Upper lobe of right lung (tissue), 1 donor: ENCODE measurements at places on chromosomes 7 and 10. TPM values are rescaled to one million over a fixed set of nuclear protein-coding genes. Genes with fewer than 3 reads are reported as not detected.
A peak's percentile ranks its signal among the peaks of the same experiment; 100 is the strongest.

CDHR1 gene
- 0.35 TPM for total RNA-seq

METTL27 gene
- 2.3 TPM for total RNA-seq

CALHM3 gene
- not detected for total RNA-seq

MPP7 gene
- 36.8 TPM for total RNA-seq

SFTPA1 gene
- 11,191 TPM for total RNA-seq

GPAM gene
- 34.0 TPM for total RNA-seq

LIPF gene
- total RNA-seq: not detected

CYP17A1 gene
- 1.9 TPM for total RNA-seq

NUP205 gene
- 34.3 TPM for total RNA-seq

TMEM213 gene
- total RNA-seq: 9.6 TPM

MRPS17 gene
- total RNA-seq: 12.6 TPM

HOXA10 gene
- total RNA-seq: 0.38 TPM

DNA sequence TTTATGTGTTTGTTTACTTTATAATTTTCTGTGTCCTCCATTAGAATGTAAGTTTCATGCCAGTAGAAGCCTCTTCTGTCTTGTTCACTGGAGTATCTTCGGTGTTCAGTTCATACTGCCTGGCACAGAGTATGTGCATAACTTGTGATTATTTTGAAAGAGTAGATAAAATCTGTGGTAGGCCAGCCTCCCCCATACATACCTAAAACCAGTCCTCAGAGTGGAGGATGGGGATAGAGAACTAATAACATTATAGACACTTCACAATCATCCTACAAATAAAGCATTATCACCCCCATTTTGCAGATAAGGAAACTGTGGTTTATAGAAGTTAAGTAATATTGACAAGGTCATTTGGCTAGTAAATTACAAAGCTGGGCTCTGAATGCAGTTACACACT lies 28.0 kb downstream of the VIM start:
- no peak overlapping the region for H3K4me3 ChIP-seq
- no peaks in the 10 kb centered on the region for H3K27me3 ChIP-seq
- H3K27ac ChIP-seq: no peak overlapping the region

GRCh38 chr7:49580761-49581160 lies 192.7 kb upstream of the VWC2 start:
- H3K27ac ChIP-seq: no peak overlapping the region
- no peaks in the 10 kb centered on the region for H3K36me3 ChIP-seq
- no peaks in the 10 kb centered on the region for H3K4me1 ChIP-seq
- no peak overlapping the region for H3K4me3 ChIP-seq
- no peak for DNase-seq
- H3K27me3 ChIP-seq: no peaks in the 10 kb centered on the region

GRCh38 chr10:4343091-4343490 lies 482.9 kb upstream of the AKR1E2 start:
- H3K27ac ChIP-seq: no peak overlapping the region
- H3K4me1 ChIP-seq: peaks cover 15% of the 10 kb centered on the region
- no peaks in the 10 kb centered on the region for H3K36me3 ChIP-seq
- no peak for DNase-seq

- no peaks in the 10 kb centered on the region for H3K36me3 ChIP-seq
- H3K27ac ChIP-seq: no peak overlapping the region
- no peak for DNase-seq
- no peak overlapping the region for H3K4me3 ChIP-seq
- H3K4me1 ChIP-seq: no peaks in the 10 kb centered on the region
These were observed 141.9 kb downstream of the PRKG1 start for GRCh38 chr10:51215951-51216834.

- H3K27ac ChIP-seq: no peak overlapping the region
- no peak overlapping the region for H3K4me3 ChIP-seq
- no peak for DNase-seq
- H3K36me3 ChIP-seq: peaks cover 16% of the 10 kb centered on the region
- no peaks in the 10 kb centered on the region for H3K27me3 ChIP-seq
- H3K4me1 ChIP-seq: peaks cover 21% of the 10 kb centered on the region
These were observed 49.8 kb downstream of the PODXL start for GRCh38 chr7:131506597-131506996.

GRCh38 chr7:155526225-155526624 lies 20.1 kb downstream of the CNPY1 start:
- H3K4me1 ChIP-seq: no peaks in the 10 kb centered on the region
- peaks cover 35% of the 10 kb centered on the region for H3K27me3 ChIP-seq
- H3K27ac ChIP-seq: no peak overlapping the region
- H3K36me3 ChIP-seq: no peaks in the 10 kb centered on the region

DNA sequence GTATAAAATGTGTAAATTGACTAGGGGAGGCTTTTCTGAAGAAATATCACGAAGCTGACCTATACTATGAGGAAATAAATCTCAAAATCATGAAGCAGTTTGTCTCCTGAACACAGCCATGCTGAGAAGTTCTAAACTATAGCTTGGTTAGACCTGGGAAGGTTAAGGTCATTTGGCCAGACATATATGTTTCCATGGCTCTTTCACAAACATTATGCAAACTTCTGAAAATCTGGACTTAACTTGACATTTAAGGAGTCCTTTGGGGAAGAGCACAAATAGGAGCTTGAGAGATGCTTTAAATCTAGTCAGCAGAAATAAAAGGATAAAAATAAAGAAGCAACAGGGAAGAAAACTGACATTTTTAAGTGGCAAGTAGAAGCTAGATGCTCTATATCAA lies 115.9 kb upstream of the MEOX2 start:
- no peak for DNase-seq
- H3K27ac ChIP-seq: no peak overlapping the region
- no peak overlapping the region for H3K4me3 ChIP-seq

DNA sequence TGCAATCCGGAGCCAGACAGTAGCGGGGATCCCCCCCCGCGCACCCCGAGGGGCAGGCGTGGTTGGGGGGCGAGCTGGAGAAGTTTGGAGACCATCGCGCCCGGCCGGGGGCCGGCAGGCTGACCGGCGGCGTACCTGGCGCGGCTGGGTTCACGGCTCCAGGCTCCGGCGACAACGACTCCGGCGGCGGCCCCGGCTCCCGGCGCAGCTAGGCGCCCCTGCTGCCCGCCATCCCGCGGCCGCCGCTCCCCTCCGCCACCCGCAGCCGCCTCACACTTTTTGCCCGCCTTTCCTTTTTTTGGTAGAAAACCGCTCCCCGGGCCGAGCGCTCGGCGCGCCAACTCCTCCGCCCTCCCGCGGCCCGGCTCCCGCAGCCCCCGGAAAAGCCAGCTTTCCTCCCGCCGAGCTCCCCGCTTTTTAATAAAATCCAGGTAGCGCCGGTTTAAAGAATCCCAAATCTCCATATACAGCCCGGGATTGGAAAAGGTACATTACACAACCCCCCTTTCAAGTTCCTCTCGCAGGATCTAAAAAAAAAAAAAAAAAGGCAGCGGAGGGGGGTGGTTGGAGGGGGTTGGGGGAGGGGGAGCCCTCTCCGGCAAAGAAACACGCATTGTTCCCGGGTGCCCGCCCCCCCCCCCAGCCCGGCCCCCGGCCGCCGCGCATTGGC lies at the start of gene TNRC18:
TSS of gene TNRC18 (minus strand) at position 529 of the 670 bp plus-strand sequence. CDS start 2,588 bp downstream, outside the sequence.
- peak within 1 kb of the TSS; percentile 98 for H3K27ac ChIP-seq
- no peaks in the 10 kb centered on the region for H3K36me3 ChIP-seq
- H3K4me1 ChIP-seq: peaks cover 17% of the 10 kb centered on the region
- H3K27me3 ChIP-seq: no peaks in the 10 kb centered on the region

GRCh38 chr7:79502151-79502550 lies 48.7 kb upstream of the MAGI2 start:
- H3K4me1 ChIP-seq: no peaks in the 10 kb centered on the region
- no peak overlapping the region for H3K4me3 ChIP-seq

- no peaks in the 10 kb centered on the region for H3K36me3 ChIP-seq
- DNase-seq: no peak
- no peak overlapping the region for H3K27ac ChIP-seq
- no peak overlapping the region for H3K4me3 ChIP-seq
- peaks cover 23% of the 10 kb centered on the region for H3K4me1 ChIP-seq
- no peaks in the 10 kb centered on the region for H3K27me3 ChIP-seq
These were observed 96.6 kb downstream of the PTPRE start for GRCh38 chr10:128003521-128003920.

GRCh38 chr7:100873599-100874299 lies 1.2 kb upstream of the SRRT start:
- no peaks in the 10 kb centered on the region for H3K27me3 ChIP-seq
- H3K4me1 ChIP-seq: peaks cover 38% of the 10 kb centered on the region
- peak overlapping the region; percentile 93 for H3K4me3 ChIP-seq
